ENCODE measurements at places on chromosomes 3 and 15.

GRCh38 chr15:62069551-62069950 is 2.8 kb downstream of the C2CD4A start:
- no peak for DNase-seq

DNA sequence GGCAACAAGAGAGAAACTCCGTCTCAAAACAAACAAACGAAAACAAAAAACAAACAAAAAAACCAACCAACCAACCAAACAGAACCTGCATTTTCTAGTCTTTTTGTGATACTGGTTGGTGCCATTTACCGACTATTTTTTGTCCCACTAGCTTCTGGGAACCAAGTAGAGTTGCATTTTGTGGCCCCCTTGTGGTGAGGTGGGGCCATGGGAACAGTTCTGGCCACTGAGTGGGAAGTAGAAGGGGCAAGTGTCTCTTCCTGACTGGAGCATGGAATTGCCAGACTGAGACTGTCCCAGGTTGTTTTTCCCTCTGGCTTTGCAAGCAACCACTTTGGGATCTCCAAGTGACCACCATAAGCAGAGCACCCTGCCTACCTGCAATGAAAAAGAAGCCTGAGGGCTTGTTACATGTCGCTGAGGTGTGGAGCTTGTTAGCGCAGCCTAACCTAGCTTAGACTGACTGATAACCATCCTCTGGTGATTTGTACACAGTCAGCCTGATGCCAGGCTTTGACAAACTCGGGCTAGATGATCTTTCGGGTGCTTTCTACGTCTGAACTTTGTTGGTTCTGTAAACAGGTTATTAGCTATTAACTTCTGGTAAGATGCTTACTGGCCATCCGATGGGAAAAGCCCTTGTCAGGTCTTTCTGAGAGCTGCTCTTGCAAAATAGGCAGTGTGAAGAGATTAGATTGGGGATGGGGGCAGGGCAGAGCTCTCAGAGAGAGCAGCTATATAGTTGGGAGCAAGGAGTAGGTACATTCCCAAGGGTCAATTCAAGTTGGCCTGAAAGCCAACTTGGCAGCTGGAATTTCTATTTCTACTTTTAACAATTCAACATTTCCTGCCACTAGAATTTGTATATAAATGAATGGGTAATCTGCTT is 172.2 kb downstream of the SSR3 start:
- no peak for DNase-seq

GRCh38 chr3:194382892-194383223 is 13.3 kb upstream of the LRRC15 start:
- no peak for DNase-seq

DNA sequence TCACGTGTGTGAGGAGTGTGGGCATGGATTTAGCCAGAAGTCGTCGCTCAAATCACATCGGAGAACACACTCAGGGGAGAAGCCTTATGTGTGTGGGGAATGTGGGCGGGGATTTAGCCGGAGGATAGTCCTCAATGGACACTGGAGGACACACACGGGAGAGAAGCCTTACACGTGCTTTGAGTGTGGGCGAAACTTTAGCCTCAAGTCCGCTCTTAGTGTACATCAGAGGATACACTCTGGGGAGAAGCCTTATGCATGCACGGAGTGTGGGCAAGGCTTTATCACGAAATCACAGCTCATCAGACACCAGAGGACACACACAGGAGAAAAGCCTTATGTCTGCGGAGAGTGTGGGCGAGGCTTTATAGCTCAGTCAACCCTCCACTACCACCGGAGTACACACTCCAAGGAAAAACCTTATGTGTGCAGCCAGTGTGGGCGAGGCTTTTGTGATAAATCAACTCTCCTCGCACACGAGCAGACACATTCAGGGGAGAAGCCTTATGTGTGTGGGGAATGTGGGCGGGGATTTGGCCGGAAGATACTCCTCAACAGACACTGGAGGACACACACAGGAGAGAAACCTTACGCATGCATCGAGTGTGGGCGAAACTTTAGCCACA is 28.1 kb downstream of the ZNF589 start:
- DNase-seq: no peak

DNA sequence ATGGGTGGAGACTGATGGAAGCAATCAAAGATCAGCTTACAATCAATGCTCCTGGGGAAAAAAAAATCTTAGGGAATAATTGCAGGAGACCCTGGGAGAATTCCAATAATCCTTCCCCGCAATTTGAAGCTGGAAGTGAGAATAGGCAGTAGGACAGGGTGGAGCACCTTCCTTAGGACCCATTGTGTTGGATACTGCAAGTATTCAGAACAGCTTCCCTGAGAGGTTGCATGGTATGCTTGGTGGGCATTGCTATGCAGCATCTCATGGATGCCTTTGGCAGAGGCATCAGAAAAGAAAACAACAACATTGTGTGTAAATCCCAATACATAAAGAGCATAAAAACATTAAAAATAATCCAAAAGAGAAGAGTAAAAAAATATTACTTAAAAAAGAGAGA is 24.6 kb upstream of the DUT start:
- DNase-seq: no peak
